ENCODE measurements at places on chromosomes 1 and 21.

- DNase-seq: no peak
Observed at GRCh38 chr21:45593162-45594022, 50.1 kb upstream of the PCBP3 start.

GRCh38 chr1:25485536-25486411, 55.1 kb downstream of the MACO1 start:
- DNase-seq: no peak

DNA sequence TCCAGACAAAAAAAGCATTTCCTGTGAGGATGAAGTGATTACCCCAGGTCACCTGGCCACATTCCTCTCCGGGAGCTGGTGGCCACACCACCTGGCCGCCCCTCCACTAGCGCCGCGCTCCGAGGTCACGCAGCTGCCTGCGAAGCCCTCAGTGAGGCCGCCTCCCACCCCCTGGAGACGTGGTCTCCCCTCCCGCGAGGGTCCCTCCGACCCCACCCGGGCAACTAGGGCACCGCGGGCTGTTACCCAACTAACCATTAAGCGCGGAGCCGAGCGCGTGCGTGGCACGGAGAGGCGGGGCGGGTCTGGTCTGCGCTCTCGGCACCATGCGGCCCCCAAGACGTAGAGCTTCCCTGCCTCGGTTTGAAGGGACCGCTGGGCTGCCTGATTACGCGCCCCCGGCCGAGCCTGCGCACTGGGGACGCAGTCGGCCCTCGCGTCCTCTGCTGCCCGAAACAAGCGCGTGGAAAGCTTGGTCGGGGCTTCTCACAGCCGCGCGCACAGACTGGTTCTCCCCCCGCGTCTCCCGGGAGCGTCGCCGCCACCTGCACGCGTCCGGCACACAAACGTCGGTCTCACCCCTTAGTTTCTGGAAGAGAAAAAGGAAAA, 106.5 kb downstream of the SLC16A1 start:
- DNase-seq: peak; percentile 60

GRCh38 chr1:160837558-160838205, 25.0 kb downstream of the CD244 start:
- DNase-seq: peak; percentile 15

DNA sequence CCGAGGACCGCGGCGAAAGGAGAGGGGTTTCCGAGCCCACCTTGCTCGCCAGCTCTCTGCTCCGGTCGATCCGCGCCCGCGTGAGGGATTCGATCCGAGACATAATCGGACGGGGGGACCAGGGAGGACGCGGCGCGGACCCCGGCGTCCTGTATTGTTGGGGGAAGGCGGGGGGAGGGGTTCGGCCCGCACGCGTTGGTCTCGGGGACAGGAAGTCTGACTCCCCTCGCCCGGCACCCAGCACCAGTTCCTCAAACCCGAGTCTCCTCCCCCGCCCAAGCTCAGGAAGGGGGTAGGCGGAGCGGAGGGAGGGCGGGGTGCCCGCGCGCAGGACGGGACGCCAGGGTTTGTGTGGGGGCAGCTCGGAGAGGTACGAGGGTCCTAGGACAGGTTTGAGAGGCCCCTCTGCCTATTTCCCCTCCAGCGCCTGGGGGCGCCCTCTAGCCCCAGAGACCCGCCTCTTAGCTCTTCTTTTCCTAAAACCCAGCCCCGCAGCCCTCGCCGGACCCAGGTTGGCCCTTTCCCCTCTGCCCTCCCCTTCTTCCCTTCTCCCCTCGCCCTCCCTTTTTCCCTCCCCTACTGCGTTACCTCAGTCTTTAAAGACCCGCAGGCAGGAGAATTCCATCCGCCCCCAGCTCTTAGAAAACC, at the start of gene ARHGEF2:
Gene ARHGEF2, minus strand, starts transcription at position 223 of the 648 bp plus-strand sequence. Its CDS starts 120 bp downstream, at position 103.
- DNase-seq: peak; percentile 91

DNA sequence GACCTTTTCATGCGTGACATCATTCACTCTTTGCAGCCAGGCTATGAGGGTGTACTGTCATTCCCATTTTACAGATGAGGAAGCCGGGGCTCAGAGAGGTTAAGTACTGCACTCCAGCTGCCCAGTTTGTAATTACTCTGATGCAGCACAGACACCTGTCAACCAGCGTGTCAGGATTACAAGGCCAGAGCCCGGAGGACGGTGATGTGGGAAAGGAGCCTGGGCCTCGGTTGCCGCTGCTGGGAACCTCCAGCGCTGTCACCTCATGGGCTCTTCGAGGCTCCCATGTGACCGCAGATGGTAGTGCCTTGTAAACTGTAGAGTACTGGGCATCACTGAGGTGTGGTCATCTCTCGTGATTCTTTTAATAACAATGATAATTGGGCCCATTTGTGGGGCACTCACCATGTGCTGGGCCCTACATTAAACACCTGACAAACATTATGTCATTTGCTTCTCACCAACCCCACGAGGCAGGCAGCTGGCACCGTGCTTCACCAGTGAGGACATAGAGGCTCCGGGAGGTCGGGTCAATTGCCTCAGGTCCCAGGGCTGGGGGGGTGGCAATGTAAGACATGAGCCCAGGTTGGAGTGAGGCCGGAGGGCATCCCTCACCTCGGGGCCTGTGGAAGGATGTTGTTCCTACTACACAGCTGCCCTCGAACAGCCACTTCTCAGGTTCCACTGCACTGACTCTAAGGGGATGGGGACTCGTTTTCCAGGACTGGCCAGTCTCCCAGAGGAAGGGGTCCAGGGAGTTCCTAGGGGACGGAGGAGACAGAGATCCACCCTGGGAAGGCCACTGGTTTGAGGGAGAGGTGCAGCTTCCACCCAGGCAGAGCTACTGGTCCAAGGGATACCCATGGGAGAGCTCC, 42.8 kb upstream of the PADI1 start:
- DNase-seq: no peak

DNA sequence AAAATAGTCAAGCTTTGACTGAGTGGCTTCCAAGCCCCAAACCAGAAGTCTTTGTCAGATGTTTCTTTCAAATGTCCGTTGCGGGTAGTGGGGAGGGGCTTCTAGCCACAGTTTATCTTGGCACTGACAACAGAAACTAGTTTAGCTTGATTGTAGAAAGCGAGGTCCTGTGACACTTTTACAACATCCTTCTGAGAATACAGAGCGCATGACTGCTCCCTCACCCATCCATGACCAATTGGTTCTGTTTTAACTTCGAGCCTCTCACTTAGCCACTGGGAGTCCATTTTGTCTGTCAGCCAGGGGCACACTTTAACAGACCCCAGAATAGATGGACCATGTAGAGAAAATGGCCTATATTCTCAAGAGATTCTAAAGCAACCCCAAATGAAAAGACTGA, 199.2 kb upstream of the ST6GALNAC5 start:
- DNase-seq: no peak

DNA sequence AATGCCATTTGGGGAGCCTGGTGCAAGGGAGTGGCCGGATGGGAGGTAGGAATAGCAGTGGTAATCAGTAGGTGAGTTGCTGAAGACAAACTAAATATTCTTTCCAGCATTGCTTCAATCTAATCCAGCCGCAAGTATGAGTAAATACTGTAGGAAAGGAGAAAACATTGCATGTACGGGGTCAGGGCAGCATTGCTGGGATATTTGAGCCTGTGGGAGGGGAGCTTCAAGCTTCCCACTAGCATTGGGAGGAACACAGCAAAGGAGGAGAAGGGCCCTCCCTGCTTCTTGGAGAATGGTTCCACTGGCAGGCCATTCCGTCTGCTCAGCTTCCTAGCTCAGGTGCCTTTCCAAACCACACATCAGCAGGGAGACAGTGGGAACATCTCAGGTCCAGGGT, 15.2 kb downstream of the CAPN2 start:
- no peak for DNase-seq

DNA sequence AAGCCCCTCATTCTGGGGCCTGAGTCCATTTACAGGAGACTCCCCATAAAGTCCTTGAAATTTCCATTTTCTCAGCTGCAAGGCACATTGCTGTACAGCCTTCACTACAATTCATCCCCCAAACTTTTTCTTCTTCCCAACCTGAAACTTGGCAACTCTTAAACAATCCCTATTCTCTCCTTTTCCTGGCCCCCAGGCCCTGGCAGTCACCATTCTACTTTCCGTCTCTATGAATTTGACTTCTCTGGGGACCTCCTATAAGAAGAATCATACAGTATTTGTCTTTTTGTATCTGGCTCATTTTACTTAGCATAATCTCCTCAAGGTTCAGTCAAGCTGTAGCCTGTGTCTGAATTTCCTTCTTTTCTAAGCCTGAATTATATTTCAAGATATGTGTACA, 332.9 kb downstream of the PCP4 start:
- peak; percentile 75 for DNase-seq

DNA sequence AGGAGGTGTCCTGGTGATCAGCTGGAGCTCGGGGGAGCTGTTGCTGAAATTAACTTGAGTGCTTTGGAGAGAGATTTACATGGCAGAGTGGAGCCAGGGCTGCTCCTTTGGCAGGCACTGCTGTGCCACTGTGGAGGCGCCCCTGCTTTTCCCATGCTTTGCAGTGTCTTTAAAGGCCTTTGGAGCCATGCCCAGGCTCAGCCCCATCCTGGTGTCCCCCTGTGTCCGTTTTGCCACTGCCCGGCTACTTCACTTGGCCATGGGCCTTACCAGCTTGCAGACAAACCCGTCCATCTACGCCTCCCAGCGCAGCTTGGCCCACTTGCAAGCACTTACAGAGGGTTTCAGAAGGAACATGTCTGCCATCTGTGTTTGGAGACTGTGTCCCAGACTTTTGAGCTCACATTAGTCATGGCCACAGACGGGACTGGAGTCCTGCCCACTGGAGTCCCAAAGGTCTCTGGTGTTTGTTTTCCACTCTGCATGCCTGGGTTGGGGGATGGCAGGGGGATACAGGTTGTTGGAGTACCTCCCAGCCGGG, 18.2 kb upstream of the LAMTOR5 start:
- peak; percentile 93 for DNase-seq

GRCh38 chr1:32128964-32129363, 21.1 kb downstream of the KPNA6 start:
- DNase-seq: no peak

DNA sequence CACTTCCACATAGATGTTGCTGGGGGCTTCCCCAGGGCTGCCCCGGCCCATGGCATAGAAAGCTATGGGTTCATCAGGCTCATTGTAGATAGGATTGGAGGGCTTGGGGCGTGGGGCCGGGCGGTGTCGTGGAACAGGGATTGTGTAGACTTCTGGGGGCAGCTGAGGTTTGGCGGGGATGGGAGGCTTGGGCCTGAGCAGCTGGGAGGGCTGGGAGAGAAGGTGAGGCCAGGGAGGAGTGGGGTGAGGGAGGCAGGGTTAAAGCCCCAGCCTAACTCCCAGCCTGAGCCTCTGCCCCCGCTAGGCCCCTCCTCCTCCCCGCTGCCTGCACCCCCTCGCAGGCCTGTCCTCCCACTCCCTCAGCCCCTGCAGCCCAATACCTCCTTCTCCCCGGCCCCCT, 7.4 kb downstream of the SH2D2A start:
- DNase-seq: no peak

GRCh38 chr1:102884238-102884637, 224.1 kb downstream of the COL11A1 start:
- DNase-seq: no peak

DNA sequence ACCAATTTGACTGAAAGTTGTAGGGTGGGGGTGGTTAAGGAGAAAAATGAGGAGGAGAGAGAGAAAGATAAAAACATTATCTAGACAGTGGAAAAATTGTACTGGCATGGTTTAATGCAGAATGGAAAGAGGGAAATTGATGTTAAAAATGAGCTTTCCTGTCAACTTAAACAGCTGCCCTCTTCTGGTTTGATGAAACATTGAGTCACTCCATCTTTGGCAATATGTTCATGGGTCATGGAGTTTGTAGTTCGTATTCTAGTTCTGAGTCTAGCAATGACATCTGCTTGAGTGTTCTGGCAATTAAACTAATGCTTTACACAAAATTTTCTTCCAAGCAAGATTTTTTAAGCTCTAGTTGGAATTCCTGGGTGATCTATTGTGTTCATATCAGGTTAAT, 9.6 kb downstream of the ZNF648 start:
- no peak for DNase-seq

GRCh38 chr1:19414515-19415121, 70.7 kb downstream of the CAPZB start:
- DNase-seq: peak; percentile 90

DNA sequence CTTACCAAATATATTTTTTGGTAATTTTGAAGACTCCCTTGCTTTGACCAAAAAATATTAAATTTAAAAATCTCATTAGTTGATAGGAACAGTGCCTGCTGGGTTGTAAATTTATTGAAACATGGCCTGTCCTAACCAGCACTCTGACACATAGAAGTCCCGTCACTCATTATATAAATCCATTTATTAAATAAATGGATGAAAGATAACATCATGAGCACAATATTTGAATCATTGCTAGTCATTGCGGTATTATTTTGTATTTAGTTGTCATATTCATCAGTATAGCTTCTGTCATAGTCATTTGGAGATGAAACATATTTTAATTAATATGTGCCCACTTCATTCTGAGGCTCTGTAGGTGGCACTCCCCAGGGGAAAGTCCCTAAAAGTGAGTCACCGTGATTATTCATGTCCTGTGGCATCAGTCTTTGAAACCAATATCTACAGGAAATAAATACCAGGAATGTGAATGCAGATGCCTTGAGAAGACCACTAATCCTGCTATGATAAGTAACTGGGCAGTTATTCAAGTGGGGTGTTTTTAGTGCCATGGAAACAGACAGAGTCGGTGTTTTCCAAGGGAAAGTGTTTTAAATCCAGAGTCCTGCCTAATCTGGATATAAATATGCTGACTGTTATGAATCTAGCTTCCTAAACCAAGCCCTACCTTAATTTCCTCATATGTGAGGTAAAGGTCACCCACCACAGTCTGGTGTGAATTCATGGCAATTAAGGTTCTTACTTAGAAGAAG, 302.0 kb downstream of the DUSP10 start:
- peak; percentile 90 for DNase-seq

DNA sequence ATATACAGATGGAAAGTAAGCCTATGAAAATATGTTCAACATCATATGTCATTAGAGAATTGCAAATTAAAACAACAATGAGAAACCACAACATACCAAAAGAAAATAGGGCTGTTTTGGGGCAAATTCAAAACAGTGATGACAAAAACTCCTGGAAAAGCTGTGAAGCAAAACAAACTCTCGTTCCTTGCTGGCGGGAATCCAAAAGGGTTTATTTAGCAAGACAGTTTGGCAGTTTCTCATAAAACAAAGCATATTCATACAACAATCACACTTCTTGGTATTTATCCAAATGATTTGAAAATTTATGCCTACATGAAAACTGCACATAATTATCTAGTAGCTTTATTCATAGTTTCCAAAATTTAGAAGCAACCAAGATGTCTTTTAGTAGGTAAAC, 44.4 kb downstream of the COL11A1 start:
- DNase-seq: peak; percentile 12

GRCh38 chr1:101039245-101039644, 13.7 kb upstream of the DPH5 start:
- no peak for DNase-seq

GRCh38 chr1:42926235-42926878, 32.3 kb downstream of the SLC2A1 start:
- DNase-seq: no peak

DNA sequence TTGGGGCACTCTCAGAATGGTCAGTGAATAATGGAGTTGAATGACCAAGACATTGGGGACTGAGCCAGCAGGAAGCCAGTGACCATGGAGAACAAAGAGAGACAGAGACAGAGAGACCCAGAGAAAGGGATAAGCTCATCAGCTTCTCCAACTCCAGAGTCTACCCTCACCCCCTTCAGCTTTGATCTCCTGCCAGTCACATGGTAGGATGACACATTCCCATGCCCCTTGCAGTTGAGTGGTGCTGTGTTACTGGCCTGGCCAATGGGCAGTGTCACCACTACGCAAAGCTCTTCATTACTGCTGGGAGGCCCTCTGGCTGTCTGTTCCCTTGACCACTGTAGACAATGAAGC, 643.5 kb downstream of the AJAP1 start:
- DNase-seq: no peak

GRCh38 chr21:28893687-28894086, 99.0 kb downstream of the LTN1 start:
- no peak for DNase-seq
